Fibroblast of villous mesenchyme (primary cell): ENCODE measurements at places on chromosomes 1 and 21. TPM values are rescaled to one million over a fixed set of nuclear protein-coding genes. Genes with fewer than 3 reads are reported as not detected.

- no peak for DNase-seq
Observed at GRCh38 chr1:47227341-47228232, 4.4 kb downstream of the TAL1 start.

DNA sequence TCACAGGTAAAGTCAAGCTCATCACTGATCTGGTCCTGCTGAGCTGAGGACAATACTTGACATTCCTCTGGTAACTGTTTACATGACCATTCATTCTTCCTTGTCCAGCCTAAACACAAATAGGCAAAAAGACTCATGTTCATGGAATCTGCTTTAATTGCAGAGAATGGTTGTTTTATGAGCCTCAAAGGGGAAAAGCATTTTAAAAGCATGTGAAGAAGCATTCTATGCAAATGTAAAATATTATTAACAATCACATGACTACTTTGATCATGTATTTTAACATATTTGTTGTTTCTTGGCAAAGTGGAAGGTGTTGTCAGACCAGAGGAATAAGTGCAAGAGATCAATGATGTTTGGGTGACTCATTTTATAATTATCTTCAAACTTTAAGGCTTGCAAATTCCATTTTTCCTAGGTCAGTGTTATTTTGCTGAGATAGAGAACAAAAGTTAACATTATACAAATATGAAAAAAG, 133.7 kb downstream of the RUNX1 start:
- peak; percentile 57 for DNase-seq

GRCh38 chr21:36471254-36471723, 8.6 kb downstream of the CLDN14 start:
- peak; percentile 30 for DNase-seq

GRCh38 chr21:37243961-37244360, 23.2 kb downstream of the VPS26C start:
- DNase-seq = no peak

DNA sequence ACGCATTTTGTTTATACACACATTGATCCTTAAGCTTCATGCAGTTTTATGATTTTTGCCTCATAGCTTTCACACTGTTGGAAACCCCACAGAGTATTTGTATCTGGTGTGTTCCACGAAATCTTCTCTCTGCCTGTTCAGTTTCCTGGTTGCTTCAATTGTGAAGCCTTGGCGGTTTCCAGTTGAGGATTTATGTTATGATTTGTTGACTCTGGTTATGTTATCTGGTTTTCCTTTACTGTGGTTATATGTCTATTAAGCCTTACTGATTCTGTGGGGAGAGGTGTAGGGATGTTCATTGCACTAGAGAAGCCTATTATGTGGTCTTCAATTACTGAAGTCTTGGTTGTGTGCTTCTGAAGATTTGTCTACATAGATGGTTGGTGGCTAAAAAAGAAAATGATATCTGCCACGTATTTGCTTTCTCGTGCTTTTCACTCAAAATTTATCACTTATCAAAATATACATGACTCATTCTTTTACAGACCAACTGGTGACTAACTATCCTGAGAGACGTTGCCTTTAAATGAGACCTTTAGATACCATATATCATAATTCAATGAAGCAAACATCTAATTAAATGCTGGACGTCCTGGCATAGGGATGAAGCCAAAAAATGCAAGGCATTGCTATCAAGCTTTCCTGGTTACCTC, 488.0 kb upstream of the B3GALT2 start:
- DNase-seq = peak; percentile 47

The PTCH2 gene
- under 0.01 and 0.32 TPM in 2 replicates for total RNA-seq

The CFHR5 gene
- total RNA-seq = not detected in 2 replicates

The S100A16 gene
- 159 and 206 TPM in 2 replicates for total RNA-seq
